ENCODE measurements at places on chromosomes 16 and 17. TPM values are rescaled to one million over a fixed set of nuclear protein-coding genes. Genes with fewer than 3 reads are reported as not detected.

The DNAH9 gene
- total RNA-seq, result not detected

The PITPNM3 gene
- 0.61 TPM for total RNA-seq

The SULT1A1 gene
- total RNA-seq, result 0.61 TPM

The KRTAP4-6 gene
- not detected for total RNA-seq

The KRT32 gene
- total RNA-seq, result not detected

The LGALS9 gene
- total RNA-seq, result 20.8 TPM

The CLEC10A gene
- total RNA-seq, result not detected

The RPH3AL gene
- total RNA-seq, result 2.6 TPM

The CLDN9 gene
- total RNA-seq, result not detected

The CARD14 gene
- not detected for total RNA-seq

The RBL2 gene
- total RNA-seq, result 56.3 TPM

The ITGAL gene
- total RNA-seq, result not detected

The HSD17B1 gene
- 0.81 TPM for total RNA-seq

The STX1B gene
- 0.97 TPM for total RNA-seq

The ZNF652 gene
- total RNA-seq, result 36.5 TPM

The LRRC3C gene
- total RNA-seq, result not detected

The CNGB1 gene
- not detected for total RNA-seq

The CTF1 gene
- total RNA-seq, result 5.8 TPM

The GLIS2 gene
- 6.0 TPM for total RNA-seq

The MPO gene
- not detected for total RNA-seq

The TOX3 gene
- not detected for total RNA-seq

The TMEM220 gene
- total RNA-seq, result 5.4 TPM

The TP53TG3 gene
- not detected for total RNA-seq

The ST6GALNAC2 gene
- total RNA-seq, result 0.65 TPM

The KRTAP4-5 gene
- total RNA-seq, result not detected

The ADAT1 gene
- 45.4 TPM for total RNA-seq

The GRB7 gene
- 0.16 TPM for total RNA-seq

The VAT1L gene
- 1.5 TPM for total RNA-seq

The GAST gene
- total RNA-seq, result not detected

The CDH1 gene
- 3.2 TPM for total RNA-seq

The NPIPB8 gene
- not detected for total RNA-seq

The SHCBP1 gene
- 2.7 TPM for total RNA-seq

The CEP295NL gene
- total RNA-seq, result 6.2 TPM

Data from hair follicle dermal papilla cell (primary cell).